ENCODE measurements at places on chromosomes 11 and 22.

- DNase-seq: no peak
Measured at GRCh38 chr11:119192111-119192510, 6.8 kb downstream of the NHERF4 start.

DNA sequence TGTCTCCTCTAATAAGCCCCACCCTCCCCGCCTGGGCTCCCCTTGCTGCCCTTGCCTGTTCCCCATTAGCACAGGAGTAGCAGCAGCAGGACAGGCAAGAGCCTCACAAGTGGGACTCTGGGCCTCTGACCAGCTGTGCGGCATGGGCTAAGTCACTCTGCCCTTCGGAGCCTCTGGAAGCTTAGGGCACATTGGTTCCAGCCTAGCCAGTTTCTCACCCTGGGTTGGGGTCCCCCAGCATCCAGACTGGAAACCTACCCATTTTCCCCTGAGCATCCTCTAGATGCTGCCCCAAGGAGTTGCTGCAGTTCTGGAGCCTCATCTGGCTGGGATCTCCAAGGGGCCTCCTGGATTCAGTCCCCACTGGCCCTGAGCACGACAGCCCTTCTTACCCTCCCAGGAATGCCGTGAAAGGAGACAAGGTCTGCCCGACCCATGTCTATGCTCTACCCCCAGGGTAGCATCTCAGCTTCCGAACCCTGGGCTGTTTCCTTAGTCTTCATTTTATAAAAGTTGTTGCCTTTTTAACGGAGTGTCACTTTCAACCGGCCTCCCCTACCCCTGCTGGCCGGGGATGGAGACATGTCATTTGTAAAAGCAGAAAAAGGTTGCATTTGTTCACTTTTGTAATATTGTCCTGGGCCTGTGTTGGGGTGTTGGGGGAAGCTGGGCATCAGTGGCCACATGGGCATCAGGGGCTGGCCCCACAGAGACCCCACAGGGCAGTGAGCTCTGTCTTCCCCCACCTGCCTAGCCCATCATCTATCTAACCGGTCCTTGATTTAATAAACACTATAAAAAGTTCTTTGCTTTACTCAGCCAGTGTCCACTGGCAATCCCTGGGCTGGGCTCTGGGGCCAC, 14.4 kb downstream of the TSKU start:
- DNase-seq: no peak

- DNase-seq: no peak
Measured at GRCh38 chr11:118100691-118101232, 14.0 kb upstream of the SMIM35 start.

DNA sequence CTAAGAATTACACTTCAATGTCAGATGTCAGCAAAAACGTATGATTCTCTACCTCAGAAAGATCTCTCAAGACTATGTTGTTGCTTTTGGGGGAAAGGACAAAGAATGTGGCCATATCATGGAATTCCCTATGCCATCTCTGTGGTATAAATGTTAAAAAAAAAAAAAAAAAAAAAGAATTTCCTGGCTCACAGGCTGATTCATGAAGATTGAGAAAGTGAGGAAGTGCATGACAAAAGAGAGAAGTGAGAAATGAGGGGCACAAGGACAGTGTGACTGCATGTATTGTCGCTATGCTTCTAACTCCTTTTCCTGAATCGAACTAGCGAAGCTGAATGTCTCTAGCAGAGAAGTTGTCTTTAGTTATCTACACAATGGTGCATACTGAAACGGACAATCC, 80.6 kb upstream of the CARD18 start:
- DNase-seq: no peak

GRCh38 chr11:65854852-65855837, 2.8 kb downstream of the CFL1 start:
- no peak for DNase-seq

- no peak for DNase-seq
Measured at GRCh38 chr11:119560291-119560690, 137.3 kb upstream of the THY1 start.

GRCh38 chr22:25802018-25802417, 60.0 kb downstream of the MYO18B start:
- no peak for DNase-seq

DNA sequence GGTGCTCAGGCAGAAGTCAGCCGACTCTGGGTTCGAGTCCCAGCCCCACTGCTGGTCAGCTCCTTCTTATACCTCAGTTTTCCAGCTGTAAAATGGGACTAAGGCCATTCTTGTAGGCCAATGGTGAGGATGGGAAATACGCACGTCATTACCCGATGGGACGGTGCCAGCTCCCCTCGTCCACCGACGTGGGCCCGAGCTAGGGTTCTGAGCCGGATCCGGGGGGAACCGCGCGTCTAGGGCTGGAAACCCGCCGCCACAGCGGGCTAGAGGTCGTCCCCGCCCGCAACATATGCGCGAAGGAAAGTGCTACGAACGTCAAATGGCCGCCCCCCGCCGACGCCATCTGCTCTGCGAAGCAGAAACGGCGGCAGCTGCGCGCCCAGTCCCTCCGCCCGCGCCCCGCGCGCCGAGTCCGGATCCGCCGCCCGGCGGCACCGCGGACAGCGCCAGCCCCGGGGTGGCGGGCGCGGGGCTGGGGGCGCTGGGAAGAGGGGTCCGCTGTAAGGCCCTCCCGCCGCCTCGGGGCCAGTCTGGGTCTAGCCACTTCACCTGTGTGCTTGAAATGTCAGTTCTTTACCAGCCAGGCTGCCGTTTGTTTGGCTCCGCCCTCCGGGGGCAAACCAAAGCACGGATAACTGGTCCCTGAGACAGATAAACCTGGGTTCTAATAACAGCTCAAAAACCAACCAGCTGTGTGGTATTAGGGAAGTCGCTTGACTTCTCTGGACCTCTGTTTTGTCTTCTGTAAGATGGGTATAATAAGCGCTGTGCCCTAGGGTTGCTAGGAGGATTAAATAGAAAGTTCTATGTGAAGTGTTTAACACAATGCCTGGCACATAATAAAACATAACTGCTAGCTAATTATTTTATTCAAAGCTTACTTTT, 103.5 kb upstream of the RCN1 start:
- no peak for DNase-seq

- no peak for DNase-seq
Measured at GRCh38 chr22:31465307-31465706, 24.3 kb downstream of the EIF4ENIF1 start.

- DNase-seq: no peak
Measured at GRCh38 chr11:88813233-88813915, 252.4 kb downstream of the GRM5 start.

GRCh38 chr11:120909676-120910416, 114.1 kb upstream of the TBCEL start:
- no peak for DNase-seq

DNA sequence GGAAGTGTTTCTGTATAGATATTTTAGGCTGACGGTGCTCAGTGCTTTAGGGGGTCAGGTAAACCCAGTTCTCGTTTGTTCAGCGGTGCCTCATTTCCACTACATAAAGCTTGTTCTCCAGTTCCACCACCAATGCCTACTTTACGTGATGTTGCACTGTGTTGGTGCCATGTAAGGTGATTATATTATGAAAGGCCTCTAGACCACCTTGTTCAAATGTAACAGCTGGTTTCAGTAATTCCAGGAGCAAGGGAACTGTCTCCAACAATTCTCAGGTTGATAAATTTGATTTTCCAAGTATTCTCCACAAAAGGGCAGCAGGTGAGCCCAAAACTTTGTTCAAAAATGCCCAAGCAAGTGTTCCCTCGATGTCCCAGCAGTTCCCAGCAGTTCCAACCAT, 83.7 kb upstream of the SEPTIN5 start:
- DNase-seq: no peak
